DMS79 (cell line): ENCODE measurements at places on chromosomes 16 and 17.

DNA sequence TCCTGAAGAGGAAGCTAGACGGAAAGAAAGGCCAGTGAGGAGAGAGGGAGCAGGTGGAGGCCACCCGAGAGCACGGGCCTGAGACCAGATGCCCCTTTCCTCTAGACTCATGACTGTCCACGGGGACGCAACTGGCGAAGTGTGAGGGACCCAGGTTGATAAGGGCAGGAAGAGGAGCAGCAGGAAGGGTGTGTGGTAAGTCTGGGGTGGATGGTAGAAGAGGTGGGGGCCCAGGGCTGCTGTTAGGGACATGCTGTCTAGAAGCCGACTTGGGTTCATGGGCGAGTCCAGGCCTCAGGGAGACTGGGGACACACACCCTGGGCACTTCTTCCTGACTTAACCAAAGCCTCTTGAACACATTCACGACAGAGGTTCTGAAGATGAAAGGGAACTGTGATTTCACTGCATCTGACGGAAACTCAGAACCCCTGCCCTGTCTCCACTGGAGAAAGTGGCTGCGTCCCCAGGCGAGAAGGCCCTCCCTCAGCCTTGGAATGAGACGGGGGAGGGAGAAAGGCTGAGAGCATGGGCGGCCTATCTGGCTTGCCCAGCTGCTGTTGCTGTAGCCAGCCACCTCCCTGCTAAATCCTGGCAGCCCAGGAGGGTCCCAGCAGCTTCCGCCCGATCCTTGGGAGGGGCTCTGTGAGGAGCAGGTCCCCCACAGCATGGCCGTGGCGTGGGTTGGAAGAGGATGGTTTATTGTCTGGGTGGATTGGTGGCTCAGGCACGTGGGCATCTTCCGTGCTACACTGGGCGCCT, 6.0 kb downstream of the HIC1 start:
- no peak for DNase-seq

DNA sequence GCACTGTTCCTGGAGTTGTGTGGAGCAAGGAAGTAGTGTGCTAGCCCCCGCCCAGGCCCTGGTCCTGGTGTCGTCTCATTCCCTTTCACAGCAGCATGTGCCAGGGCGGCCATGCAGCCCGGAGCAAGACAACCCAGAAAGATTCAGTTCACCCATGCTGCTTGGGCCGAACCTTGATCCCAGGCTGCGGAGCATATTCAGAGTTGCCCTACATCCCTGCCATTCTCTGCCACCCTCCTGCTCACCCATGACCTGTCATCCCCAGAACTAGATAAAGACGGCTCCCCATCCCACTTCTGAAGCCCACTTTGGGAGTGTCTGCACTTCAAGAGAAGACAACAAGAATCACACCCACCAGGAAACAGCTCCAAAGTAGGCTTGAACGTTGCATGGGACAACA, 2452.5 kb downstream of the TP53TG3F start:
- no peak for DNase-seq

DNA sequence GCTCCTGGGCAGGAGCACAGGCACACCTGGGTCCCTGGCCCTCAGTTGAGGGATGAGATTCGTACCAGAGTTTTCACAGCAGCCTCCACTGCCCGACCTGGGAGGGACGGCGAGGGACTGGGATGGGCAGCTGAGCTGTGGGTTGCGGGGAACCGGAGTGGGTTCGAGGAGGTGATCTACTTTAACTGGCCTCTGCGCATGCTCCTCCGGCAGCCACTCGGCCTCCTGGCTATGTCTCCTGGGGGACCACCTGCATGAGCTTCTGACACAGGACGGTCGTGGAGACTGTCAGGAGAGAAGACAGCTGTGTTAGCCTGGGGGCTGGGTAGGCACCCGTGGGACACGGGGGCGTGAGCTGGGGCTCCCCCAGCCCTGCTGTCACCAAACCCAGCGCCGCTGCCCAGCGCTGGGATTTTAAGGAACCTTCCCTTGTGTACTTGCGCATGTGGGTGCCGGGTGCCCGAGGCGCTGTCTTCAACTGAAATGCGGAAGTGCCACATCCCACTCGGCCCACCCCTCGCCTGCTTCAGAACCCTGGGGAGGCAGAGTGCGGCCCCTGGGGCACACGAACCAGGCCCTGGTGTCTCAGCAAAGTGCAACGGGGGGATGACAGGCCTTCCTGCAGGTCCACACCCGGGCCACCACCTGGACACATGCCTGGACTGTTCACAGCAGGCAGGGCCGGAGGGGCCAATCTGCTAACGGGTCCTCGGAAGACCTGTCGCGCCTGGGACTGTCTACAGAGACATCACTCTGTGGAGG, 36.4 kb downstream of the SLC7A5 start:
- no peak for DNase-seq

GRCh38 chr17:6938637-6939036, 57.2 kb upstream of the ALOX12 start:
- no peak for DNase-seq

DNA sequence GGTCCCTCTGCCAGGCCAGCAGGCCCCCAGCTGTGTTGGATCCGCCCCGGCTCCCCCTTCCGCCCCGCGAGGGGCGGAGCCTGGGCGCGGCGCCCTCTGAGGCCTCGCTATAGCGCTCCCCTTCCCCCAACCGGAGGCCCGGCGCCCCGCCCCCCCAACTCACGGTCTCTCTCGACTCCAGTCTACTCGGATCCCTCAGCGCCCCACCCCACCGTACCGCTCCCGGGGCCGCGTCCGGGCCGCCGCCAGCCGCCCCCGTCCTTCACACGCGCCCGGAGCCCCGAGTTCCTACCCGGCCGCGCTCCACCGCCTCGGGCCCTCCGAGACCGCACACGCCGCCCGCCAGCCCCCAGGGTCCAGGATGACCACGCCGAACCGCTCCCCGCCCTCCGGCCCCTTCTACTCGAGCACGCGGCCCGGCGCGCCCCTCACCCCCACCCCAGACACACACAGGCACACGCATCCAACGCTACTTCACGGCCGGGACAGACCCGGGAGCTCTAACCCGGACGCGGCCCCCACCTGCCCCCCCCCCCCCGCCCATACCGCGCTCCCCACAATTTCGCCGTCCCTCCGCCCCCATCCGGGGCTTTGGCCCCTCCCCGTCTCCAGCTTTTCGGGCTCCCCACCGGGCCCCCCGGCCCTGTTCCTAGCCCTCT, 1.4 kb downstream of the PHF23 start:
- DNase-seq = no peak

DNA sequence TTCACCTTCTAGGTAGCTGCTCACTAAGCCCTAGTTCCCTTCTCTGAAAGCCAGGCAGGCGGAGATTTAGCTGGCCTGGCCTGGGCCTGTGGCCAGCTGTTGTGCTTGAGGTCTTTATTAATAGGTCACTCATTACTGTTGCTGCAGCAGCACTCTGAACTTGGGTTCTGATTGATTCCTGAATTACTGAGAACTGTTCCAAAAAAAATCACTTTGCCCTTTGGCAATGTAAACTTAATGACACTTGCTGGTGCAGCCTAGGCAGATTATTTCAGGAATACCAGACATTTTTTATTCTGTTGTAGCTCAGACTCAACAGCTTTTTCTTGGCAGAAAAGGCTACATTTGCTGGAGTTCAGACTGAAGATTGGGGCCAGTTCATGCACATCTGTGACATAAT, 2.7 kb downstream of the TOM1L1 start:
- no peak for DNase-seq

GRCh38 chr17:248337-249235, 67.1 kb upstream of the DOC2B start:
- DNase-seq = no peak

GRCh38 chr17:45016823-45017222, 34.6 kb downstream of the DCAKD start:
- no peak for DNase-seq
